H9 (cell line): ENCODE measurements at places on chromosomes 3 and 15. TPM values are rescaled to one million over a fixed set of nuclear protein-coding genes. Genes with fewer than 3 reads are reported as not detected.

DNA sequence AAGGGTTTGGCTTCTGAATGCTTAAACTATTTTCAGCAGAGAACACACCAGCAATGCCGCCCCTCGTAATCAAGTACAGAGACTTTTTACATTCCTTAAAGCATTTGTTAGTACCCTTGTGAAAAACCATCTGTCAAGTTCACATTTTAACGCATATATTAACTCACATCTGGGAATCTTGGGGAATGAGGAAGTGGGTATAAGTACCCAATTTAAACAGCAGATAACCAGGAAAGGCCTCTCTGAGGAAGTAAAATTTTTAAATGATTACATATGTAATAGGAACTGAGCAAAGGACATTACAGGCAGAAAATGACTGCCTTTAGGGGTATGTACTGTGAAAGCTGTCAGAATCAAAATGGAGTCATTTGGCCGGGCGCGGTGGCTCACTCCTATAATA is 12.8 kb upstream of the CFAP44 start:
- DNase-seq = no peak

Gene SLC9C1
- total RNA-seq = 0.15 and 0.50 TPM in 2 replicates

- peak; percentile 57 for DNase-seq
Observed at GRCh38 chr15:39801641-39802309, 19.1 kb upstream of the FSIP1 start.

- DNase-seq = no peak
Observed at GRCh38 chr3:185851046-185851445, 26.2 kb upstream of the IGF2BP2 start.

DNA sequence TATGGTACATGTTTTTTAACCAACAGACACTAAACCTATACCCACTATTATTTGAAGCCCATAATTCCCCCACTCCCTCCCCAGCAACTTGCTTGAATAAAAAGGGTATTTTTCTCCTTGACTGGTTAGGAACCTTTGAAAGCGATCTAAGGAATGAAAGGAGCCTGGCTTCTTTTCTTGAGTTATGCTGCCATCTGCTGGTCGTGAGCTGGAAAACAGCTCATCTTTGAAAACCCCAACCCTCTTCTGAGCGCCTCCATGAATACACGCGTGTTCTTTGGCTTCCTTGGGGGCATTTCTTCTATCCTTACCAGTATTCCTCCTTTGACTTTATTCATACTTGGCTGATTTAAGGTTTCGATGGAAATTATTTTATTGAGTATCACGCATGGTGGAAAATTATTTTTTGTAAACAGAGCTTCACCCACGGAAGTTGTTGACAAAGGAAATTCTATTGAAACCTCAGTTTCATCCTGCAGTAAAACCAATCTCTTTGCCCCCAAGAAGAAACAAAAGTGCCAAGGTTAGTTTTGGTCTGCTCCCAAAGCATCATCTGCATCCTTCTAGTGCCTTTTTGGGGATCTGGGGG is 171.6 kb downstream of the SV2B start:
- DNase-seq = peak; percentile 45

- DNase-seq = no peak
Observed at GRCh38 chr3:49172551-49173041, 1.2 kb downstream of the KLHDC8B start.

GRCh38 chr3:76429581-76430177 is 610.2 kb upstream of the ROBO2 start:
- no peak for DNase-seq

Gene CCDC54
- not detected in 2 replicates for total RNA-seq

- DNase-seq = no peak
Observed at GRCh38 chr3:13159890-13160289, 86.7 kb upstream of the IQSEC1 start.

- no peak for DNase-seq
Observed at GRCh38 chr3:78893161-78893560, 874.6 kb downstream of the ROBO1 start.

DNA sequence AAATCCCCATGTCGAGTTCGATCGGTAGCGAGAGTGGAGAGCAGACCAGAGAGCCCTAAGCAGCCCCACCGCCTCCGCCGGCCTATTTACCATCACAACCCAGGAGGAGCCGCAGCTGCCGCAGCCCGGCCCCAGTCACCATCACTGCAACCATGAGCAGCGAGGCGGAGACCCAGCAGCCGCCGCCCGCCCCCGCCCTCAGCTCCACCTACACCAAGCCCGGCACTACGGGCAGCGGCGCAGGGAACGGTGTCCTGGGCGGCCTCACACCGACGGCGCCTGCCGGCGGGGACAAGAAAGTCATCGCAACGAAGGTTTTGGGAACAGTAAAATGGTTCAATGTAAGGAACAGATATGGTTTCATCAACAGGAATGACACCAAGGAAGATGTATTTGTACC is 89.5 kb upstream of the TPM1 start:
- peak; percentile 84 for DNase-seq

Gene GABRR3
- not detected in 2 replicates for total RNA-seq

DNA sequence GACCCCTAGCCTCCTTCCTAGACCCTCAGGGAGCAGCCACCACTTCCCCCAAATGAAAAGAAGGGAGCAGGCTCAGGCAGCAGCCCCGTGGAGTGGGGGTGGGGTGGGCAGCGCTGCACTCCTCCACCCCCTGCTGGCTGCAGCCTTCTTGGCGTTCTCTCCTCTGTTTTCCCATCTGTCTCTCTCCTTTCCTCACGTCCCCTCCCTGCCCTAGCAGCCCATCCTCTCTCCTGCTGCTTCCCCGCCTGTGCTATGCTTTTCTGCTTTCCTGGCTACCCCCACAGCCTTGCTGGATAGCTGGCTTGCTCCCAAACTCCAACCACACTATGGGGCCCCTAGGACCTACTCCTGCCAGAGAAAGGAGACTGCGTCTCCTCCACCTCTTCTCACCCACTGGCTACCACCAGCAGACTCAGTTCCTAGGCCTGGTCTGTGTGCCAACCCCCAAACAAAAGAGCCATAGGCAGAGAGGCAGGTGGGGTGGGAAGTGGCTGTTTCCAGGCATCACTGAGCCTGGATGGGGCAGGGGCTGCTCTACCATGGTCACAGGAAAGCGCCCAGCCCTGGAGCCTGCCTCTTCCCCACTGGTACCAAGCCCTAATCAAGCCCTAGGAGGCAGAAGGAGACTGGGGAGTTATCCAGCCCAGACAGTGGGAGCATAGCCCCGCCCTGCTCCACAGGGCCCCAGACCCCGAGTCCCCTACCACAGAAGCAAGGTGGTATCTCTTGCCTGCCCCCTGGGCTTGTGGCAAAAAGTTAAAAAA is 3.4 kb upstream of the DISP2 start:
- peak; percentile 71 for DNase-seq

- no peak for DNase-seq
Observed at GRCh38 chr3:187325632-187326031, 34.1 kb upstream of the MASP1 start.

- DNase-seq = no peak
Observed at GRCh38 chr15:81869161-81869954, 176.5 kb downstream of the MEX3B start.

DNA sequence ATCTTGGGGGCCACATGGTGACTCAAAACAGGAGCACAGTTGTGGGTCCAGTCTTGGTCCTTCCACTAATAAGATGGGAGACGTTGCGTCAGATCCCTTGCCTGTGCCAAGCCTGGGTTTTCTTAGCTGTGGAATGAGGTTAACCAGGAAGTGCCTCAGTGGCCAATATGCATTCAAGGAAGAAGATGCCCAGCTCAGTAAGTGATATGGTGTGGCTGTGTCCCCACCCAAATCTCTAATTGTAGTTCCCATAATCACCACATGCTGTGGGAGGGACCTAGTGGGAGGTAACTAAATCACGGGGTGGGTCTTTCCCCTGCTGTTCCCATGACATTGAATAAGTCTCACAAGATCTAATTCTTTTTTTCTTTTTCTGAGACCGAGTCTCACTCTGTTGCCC is 6.4 kb downstream of the ALG1L2 start:
- DNase-seq = no peak

DNA sequence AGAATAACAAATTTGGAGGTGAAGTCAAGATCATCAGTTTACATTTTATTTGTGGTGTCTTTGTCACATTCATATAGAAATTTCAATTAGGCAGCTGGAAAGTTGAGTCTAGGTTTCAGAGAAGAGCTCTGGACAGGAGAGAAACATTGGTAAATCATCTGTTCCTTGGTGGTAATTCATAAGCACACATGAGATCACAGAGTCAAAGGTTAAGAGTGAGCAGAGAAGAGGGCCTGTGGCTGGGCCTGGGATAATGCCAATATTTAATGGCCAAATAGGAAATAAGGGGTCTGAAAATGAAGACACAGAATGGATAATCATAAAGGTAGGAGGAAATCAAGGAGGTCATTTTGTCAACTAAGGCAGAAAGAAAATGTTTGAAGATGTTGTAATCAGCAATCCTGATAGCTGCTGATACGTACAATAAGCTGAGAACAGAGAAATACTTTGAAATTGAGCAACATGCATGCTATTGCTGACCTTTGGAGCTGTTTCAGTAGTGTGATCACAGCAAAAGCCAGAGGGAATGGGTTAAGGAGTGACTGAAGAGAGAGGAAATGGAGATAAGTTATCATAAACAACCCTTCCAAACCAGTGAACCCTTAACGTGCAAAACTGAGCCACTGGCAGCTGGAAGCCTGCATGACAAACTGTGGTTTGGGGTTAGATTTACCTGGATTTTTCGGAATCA is 692.8 kb downstream of the AGBL1 start:
- DNase-seq = no peak

DNA sequence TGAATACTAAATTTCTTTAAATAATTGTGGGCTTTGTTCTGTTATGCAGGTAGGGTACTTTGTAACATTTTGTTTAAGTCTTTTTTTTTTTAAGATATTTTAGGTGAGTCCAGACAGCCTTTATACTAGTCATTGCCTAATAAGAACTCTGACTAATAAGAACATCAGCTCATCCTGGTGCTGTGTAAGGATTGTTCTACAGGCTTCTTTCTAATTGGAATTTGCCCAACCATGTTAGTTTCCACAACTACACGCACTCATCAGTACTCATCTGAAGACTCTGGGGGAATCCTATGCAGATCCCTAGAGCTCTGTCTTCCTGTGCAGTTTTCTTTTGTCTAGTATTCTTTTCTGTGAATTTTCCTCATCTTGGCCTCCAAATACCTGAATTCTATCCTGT is 741.8 kb downstream of the IGSF11 start:
- no peak for DNase-seq

Gene SPINT1
- 129 and 130 TPM in 2 replicates for total RNA-seq

Gene JMJD7
- 13.3 and 14.3 TPM in 2 replicates for total RNA-seq

Gene GLDN
- 0.77 and 1.3 TPM in 2 replicates for total RNA-seq

DNA sequence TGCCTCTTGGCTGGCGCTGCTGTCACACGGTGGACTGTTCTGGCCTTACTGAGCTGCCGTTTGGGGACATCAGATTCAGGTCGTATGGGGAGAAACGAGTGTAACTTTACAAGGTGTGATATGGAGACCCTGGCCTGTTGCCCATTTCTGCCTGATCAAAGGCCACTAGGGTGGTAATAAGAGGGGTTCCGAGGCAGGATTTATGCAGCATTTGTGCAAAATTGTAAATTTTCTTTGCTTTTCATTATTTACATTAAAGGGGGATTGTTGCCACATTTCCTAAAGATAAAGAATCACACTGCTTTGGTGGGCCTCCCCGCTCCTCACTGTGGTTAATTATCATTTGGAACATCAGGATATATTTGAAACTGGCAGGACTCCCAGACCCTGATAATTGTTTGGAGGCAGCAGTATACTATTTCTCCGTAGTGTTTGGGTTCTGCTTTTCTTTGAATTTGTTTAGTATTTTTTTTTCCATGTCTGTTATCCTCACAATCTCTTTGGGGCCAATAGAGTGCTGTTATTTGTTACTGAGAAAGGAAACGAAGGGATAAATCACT is 891 bp downstream of the NXPE3 start:
- no peak for DNase-seq

Gene KCNMB2
- not detected in 2 replicates for total RNA-seq

Gene B3GALNT1
- 13.2 and 14.7 TPM in 2 replicates for total RNA-seq

- no peak for DNase-seq
Observed at GRCh38 chr3:36302158-36302509, 78.2 kb upstream of the STAC start.

- DNase-seq = no peak
Observed at GRCh38 chr3:197218210-197218609, 80.2 kb downstream of the DLG1 start.

Gene WNT5A
- total RNA-seq = 1.1 and 1.3 TPM in 2 replicates

GRCh38 chr15:82838096-82838735 is 28.8 kb downstream of the WHAMM start:
- DNase-seq = no peak

DNA sequence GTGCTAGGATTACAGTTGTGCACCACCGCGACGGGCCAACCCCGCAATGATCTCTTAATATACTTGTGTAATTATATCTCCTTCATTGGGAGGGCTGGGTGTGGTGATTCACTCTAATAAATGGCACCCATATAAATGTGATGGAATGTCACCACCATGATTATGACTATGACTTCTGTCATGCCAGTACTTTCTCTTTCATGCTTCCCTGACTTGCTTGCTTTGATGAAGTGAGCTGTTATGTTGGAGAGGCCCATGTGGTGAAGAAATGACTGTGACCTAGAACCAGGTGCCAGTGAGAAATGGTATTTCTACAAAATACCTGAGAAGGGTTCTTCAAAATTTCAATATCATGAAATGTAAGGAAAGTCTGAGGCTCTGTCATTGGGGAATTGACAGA is 24.4 kb upstream of the TP63 start:
- no peak for DNase-seq

DNA sequence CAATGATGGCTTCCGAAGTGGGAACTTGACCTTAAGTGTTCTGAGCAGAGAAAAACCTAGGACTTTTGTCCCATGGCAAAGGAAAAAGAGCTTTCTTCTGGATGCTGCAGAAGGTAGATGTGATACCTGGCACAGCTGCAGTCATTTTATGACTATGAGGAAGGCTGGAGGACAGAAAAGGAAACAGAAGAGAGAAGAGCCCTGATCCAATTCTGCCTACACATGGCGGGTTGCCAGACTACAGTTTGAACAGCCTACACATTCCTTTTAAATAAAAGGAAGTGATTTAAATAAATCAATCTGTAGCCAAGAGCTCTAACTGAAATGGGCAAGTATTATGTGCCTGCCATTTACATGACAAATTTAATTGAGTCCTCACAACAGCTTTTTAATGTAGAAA is 43.6 kb upstream of the CHRNB4 start:
- DNase-seq = no peak

GRCh38 chr15:100663086-100663914 is 60.9 kb downstream of the ASB7 start:
- peak; percentile 79 for DNase-seq

DNA sequence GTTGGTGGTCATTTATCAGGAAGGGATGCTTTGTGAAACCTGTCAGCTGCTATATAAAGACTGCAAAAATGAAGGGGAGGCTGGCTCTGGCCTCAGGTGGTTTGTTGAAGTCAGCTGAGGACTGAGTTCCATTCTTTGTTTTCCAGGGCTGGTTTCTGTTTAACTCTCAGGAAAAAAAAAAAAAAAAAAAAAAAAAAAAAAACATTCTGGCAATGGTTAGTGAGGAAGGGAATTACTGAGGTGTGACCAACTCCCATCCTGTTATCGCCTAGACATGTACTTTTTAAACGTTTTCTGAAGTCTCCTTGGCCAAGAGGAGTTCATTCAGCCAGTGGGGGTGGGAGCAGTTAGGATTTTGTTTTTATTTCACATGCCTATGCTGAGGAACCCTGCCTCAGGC is 316.3 kb downstream of the OXSM start:
- no peak for DNase-seq

Gene C3orf22
- total RNA-seq = not detected in 2 replicates

Gene C15orf61
- 2.6 and 2.9 TPM in 2 replicates for total RNA-seq
